ENCODE measurements at places on chromosomes 7 and 10. TPM values are rescaled to one million over a fixed set of nuclear protein-coding genes. Genes with fewer than 3 reads are reported as not detected.

Gene FOXL3
- total RNA-seq, result not detected

- DNase-seq, result no peak
These were observed 310.9 kb upstream of the ZNF32 start for GRCh38 chr10:43959364-43960134.

Gene VGF
- total RNA-seq, result 15.4 TPM

Gene FAM3C
- 65.3 TPM for total RNA-seq

DNA sequence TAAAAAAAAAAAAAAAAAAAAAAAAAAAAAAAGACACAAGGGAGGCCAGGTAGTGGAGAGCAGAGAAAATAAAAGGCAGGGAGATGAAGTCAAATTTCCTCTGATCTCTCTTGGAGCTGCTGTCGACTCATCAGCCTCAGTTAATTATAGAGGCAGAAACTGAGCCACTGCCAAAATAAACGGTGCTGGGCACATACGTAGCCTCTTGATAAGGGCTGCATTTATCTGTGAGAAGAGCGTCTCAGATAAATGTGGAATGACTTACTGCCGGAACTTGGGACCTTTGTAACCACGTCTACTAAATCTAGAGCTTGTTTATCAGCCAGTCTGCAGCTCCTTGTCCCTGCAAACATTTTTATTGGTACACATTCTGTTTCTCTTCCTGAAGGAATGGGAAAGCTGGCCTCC, 162.3 kb downstream of the BAMBI start:
- DNase-seq, result no peak

GRCh38 chr7:130554481-130554880, 62.6 kb downstream of the MEST start:
- DNase-seq, result no peak

Gene TMEM243
- 33.3 TPM for total RNA-seq

Data from NCI-H460 (cell line).